ENCODE measurements at places on chromosomes 5 and 9.

DNA sequence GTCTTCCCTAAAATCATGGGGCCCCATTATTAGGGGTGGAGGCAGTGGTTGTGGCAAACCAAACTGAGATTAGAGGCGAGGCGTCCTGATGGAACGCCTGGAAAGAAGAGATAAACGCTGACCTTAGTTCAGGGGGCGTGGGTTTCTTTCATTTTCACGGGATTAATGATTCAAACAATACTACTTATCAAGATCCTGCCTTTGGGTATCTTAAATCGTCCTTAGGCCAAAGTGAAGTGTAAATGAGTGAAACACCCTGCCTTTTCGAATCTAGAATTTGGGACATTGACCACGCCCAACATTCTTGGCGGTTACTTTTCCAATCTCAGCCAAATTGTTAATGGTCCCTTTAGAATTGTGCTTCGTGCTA, 1.0 kb upstream of the UBTD2 start:
- DNase-seq: no peak

GRCh38 chr5:179820483-179821297, at the start of gene SQSTM1:
Gene SQSTM1, plus strand, starts transcription at chr5:179820905. Its CDS starts 32 bp downstream, at chr5:179820937.
- peak; percentile 85 for DNase-seq

DNA sequence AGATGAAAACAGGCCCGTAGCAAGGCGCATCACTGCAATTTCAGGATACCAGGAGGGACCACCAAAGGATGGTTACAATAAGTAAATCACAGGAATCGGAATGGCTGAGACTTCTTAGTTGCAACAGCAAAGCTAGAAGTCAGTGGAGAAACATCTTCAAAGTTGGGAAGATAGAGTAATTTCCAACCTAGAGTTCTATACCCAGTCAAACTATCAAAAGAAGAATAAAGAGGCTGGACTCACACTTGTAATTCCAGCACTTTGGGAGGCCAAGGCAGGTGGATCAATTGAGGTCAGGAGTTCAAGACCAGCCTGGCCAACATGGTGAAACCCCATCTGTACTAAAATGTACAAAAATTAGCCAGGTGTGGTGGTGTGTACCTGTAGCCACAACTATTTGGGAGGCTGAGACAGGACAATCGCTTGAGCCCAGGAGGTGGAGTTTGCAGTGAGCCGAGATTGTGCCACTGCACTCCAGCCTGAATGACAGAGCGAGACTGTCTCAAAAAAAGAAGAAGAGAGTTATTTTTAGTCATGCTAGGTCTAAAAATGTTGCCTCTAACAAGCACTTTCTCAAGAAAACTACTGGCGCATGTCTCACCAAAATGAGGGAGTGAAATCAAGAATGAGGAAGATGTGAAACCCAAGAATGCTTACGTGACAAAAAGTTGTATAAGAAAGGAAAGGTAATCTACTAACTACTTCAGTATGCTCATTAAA, 267.7 kb downstream of the DENND1A start:
- no peak for DNase-seq

DNA sequence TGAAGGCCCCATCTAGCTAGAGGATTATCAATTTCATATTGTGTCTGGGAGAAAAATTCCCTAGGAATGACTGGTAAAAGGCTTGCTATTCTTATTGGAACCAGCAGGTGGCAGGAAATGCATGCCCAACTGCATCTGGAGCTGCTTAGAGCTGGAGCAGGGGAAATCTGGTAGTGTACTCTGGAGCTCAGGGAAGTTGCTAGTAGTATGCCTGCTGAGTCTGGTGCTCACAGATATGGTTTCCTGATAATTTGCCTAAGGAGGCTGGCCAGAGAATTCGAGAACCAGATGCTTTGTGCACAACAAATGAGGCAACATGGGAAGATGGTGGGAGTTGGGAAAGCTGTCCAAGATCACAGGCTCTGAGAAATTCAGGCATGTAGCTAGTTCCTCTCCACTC, 53.7 kb downstream of the G3BP1 start:
- DNase-seq: peak; percentile 43

DNA sequence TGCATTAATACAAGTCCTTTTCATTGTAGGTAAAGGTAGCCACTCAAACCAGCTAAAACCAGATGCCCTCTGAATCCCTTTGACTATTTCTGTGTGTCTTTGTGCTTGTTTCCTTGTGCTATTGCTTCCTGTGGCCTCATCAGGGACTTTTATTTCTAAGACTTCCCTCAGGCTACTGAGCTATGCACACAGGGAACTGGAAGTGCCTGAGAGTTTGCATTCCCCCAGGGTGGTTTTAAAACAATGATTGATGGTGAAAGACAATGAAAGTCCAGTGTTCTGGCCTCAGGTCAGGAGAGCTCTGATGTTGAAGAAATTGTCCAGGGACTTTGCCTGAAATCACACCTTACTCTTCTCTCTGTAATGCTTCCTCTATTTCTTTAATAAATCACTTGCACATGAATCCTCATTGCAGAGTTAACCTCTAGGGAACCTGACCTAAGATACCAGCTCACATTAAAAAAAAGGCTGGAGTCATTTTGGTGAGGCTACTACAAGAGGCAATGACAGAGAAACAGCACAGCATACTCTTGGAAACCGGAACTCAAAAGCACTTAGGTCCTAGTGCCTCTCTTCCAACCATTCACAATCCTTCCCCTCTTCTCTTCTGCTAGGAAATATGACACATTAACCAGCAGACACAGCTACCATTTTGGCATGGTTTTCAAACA, 158.1 kb upstream of the NREP start:
- no peak for DNase-seq

DNA sequence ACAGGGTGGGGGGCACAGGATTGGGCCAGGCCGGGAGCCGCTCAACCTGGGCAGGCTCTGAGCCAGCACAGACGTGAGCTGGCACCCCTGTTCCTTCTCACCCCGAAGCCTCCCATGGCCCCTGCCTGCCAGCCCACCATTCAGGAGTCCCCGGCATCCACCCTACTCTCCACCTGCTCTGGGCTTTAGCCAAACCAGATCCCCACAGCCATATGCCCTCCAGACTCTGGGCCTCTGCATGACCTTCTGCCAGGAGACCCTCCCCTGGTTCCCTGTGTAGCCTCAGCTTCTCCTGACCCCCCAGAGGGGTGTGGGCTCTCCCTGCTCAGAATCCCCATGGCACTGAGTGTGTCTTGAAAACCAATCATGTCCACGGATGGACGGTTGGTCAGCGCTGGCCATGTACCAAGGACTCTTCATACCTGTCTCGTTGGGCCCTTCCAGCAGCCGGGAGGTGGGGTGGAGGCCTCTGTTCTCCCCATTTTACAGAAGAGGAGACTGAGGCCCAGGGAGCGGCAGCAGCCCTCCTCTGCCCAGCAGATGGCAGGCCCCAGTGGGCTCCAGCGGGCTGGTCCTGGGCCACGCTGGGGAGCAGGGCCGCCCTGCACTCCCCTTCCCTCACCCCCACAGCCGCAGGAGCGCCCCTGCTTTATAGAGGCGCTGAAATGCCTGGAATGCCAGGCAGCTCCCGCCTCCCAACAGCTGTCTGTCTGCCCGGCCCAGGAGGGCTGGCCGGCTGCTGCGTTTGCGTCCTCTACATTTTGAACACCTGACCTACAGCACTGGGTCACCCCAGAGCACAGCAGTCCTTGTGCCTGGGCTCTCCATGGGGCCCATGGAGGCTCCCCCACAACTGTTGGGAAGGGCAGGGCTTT, 3.5 kb upstream of the MYMK start:
- no peak for DNase-seq

DNA sequence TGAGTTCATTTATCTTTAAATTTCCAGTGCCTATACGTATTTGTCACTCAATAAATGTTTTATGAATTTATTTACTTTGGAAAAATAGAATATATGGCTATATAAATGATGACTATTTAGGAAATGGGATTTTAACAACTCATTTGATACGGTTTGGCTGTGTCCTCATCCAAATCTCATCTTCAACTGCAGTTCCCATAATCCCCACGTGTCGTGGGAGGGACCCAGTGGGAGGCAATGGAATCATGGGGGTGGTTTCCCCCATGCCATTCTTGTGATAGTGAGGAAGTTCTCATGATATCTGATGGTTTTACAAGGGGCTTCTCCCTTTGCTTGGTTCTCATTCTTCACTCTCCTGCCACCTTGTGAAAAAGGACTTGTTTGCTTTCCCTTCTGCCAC, 187.6 kb upstream of the EFNA5 start:
- DNase-seq: no peak

DNA sequence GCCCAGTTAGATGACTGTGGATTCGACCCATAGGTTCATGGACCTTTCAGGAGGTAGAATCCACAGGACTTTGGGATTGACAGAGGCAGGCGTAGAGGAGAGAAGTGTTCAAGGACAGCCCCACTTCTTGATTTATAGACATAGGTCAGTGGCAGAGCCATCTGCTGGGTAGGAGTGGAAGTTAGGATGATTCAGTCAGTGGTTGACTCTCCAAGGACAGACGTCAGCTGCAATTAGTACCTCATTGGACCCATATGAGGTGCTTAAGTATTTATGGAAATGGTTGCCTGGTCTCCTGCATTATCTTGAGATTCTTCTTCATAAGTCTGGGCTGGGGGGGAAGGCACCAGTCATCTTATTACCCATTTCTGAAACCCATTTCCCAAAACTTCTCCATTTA, 70.9 kb downstream of the SH3RF2 start:
- DNase-seq: no peak

- DNase-seq: no peak
Observed at GRCh38 chr9:109440117-109440515, 58.0 kb downstream of the PTPN3 start.

- DNase-seq: no peak
Observed at GRCh38 chr5:110738503-110738811, 350 bp upstream of the SLC25A46 start.

- DNase-seq: no peak
Observed at GRCh38 chr5:157539503-157540022, 36.0 kb downstream of the ADAM19 start.

DNA sequence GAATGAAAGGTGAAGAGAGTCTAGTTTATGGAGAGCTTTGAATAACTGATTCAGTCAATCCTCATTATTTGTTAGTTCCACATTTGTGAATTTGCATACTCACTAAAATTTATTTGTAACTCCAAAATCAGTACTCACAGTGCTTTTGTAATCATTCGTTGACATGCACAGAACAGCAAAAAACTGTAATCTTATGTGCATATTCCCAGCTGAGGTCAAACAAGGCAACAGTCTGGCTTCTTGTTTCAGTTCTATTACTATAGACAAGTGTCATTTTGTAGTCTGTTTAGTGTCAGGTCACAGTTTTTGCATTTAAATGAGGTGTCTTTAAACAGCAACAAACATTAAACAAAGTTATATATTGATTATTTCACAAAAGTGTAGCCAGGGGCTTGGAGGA, 142.5 kb downstream of the RNF180 start:
- DNase-seq: no peak

DNA sequence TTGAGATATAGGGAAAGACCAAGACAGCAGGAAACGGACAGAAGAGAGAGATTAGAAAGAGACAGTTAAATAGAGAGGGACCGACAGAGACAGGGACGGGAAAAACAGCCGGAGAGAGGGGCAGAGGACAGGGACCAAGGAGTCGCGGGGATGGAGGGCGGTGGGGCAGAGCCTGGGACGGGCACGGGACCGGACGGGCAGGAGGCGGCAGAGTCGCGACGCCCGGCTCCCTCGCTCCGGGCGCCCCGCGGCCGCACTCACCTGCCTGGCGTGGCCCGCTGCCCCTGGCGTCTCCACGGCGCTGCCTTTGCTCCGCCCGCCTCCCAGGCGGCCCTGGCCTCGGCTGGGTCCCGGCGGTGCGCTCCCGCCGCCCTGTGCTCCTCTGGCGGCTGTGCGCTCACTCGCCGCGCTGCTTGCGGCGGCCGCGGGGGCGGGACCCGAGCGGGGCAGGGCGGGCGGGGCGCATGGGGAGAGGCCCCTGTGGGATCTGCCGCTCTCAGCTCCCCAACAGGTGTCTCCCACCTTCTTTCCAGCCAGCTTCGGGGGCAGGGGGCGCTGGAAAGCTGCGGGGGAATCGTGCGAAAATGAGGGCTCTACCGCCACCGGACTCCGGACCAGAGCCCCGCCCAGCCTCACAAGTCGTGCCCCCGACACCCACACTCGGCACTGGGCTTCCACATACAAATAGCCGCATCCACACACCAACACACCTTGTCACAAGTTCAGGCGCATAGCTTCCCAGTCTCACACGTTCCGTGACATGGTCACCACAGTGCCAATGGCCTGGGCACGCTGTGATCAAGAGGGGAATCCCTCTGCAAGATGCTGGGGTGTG, at the start of gene ARID3C:
TSS of gene ARID3C (minus strand) at position 411 of the 835 bp plus-strand sequence. CDS start 1,052 bp downstream, outside the sequence.
- no peak for DNase-seq

DNA sequence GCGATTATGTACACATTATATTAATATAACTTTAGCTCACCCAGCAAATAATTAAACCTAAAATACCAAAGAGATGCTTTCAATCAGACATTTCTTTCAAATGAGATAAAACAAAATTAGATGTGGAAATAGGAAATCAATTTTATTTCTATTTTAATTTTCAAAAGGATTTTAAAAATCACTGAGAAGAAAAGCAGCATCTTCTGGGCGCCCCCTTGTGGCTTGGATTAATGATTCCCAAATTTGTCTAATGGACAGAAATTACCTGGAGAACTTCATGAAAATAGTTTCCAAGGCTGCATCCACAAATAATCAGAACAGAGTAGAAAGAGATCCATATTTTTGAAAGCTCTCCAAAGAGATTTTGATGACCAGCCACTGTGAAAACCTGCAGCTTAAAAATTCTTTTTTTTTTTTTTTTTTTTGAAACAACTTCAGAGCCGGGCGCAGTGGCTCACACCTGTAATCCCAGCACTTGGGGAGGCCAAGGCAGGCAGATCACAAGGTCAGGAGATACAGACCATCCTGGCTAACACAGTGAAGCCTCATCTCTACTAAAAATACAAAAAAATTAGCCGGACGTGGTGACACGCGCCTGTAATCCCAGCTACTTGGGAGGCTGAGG, 50.9 kb upstream of the CEMIP2 start:
- peak; percentile 51 for DNase-seq

DNA sequence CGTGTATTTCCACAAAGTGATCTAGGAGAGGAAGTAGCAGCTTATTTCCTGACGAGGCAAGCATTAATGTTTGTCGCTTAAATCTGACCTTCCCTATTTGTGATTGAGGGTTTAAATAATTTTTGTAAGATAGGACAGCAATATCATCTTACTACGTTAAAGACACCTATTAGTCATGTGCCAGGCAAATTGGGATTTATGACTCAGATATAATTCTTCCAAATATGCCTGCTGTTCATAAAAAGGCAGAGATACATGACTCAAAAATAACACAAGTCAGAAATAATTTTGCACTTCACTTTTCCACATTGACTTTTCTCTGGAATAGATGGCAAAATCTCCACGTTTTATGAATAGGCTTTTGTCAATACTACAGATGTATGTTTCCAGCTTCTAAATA, 43.0 kb upstream of the CDH12 start:
- DNase-seq: no peak

GRCh38 chr5:107860044-107860443, 189.3 kb upstream of the EFNA5 start:
- no peak for DNase-seq

DNA sequence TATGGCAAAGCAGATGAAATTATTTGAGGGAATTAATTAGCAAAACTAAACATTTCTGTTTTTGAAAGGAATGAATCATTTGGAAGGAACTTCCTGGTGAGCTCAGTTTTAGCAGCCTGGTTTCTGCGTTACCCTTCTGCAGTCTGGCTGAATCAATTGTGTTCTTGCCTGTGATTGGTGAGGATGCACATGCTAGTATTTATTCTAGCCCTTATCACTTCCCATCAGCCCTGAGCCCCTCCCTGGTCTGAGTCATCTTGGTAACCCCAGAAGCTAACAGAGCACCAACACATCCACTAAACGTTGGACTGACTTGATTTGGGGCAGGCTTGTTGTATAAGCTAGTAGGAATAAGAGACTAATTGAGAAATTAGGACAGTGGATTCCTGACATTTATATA, 6.6 kb downstream of the TJP2 start:
- peak; percentile 85 for DNase-seq

- no peak for DNase-seq
Observed at GRCh38 chr5:132050661-132051552, 9.5 kb upstream of the IL3 start.

Measured in hematopoietic multipotent progenitor cell treated with erythropoietin and hydrocortisone succinate and interleukin-3 and kit ligand, for 15 days (in vitro differentiated cells).